ENCODE measurements at places on chromosomes 5 and 9. TPM values are rescaled to one million over a fixed set of nuclear protein-coding genes. Genes with fewer than 3 reads are reported as not detected.

DNA sequence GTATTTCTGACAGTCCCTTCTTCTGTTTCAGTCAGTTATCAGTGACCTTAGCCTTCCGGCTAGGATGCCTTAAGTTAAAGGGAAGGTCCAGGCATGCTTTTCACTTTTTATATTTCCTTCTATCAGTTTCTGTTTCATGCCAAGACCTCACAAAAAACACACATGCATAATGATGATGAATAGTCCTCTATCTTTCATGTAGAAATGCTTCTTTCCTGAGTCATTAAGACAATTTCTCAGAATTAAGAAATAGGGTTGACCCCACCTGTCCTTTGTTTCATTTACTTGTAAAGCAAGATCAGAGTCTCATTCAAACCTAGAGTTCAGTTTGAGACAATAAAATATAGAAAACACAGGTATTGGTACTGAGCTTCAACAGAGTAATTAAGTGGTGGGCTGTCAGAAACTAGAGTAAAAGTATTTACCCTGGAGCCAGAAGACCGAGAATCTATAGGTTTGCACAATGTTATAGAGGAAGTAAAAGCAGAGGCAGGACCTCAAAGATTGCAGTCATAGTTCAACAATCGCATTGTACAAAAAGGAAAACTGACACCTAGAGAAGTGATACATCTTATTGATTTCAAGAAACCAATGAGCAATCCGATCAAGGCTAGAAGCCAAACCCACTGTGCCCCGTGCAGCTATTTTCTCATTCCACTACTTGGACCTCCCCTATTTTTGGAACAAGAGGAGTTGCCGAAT, 118.7 kb upstream of the PUM3 start:
- no peak for DNase-seq

DNA sequence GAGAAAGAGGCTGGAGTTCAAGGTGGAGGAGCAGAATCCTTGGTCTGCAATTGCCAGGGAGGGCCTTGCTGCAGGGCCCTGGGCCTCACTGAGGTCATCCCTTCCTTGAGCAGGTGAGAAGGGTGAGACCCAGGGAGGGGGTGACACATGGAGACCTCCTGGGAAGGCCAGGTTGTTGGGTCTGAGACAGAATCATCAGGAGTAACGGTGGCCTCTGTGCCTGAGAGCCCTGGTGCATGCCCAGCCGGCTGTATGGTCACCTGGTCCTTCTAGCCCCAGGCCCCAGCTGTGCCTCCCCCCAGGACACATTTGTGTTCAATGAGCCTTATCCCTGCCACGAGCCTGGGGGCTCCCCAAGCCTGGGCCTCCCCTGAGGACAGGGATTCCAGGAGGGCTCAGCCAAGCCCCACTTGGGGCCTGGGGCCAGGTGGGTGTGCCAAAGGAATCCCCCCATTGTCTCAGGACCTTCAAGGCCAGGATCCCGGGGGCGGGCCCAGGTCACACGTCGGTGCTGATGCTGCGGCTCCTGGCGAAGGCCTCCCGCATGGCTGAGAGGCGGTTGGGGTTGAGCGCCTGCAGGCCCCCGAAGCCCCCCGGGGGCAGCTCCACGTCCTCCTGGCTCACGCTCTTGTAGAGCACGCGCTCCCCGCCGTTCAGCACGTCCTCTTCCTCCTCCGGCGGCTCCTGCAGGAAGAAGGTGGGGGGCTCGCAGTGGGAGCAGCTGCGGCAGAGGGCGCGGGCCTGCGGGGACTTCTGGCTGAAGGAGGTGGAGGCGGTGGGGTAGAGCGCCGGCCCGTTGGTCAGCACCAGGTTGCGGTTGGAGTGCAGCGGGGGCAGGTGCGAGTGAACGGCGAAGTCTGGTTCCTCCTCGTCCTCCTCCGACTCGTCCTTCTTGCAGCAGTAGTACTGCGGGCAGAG, 30.4 kb downstream of the FAM163B start:
- DNase-seq, result peak; percentile 38

GRCh38 chr9:137462396-137462985, 3.4 kb upstream of the NSMF start:
- no peak for DNase-seq

- no peak for DNase-seq
Observed at GRCh38 chr5:76177978-76178377, 94.8 kb downstream of the SV2C start.

DNA sequence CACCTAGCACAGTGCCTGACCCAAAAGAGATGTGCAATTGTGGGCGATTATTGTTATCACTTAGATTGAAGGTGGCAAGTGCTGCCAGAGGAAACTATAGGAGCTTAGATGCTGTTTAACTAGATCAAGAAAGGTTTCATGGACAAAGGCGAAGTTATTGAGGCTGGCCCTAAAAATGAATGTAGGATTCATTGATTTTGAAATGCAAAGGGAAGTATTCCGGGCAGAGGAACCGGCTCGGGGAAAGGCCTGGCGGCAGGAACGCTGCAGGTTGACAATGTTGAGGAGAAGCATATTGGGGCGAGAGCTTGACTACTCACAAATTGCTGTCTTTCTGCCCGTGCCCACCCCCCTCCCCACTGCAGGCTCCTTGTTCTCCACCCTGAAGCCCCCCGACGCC, 37.4 kb upstream of the TTC1 start:
- peak; percentile 32 for DNase-seq

- peak; percentile 61 for DNase-seq
Observed at GRCh38 chr9:23962101-23962500, 136.1 kb upstream of the ELAVL2 start.

- DNase-seq, result peak; percentile 34
Observed at GRCh38 chr5:149860801-149861322, 83.7 kb downstream of the PDE6A start.

DNA sequence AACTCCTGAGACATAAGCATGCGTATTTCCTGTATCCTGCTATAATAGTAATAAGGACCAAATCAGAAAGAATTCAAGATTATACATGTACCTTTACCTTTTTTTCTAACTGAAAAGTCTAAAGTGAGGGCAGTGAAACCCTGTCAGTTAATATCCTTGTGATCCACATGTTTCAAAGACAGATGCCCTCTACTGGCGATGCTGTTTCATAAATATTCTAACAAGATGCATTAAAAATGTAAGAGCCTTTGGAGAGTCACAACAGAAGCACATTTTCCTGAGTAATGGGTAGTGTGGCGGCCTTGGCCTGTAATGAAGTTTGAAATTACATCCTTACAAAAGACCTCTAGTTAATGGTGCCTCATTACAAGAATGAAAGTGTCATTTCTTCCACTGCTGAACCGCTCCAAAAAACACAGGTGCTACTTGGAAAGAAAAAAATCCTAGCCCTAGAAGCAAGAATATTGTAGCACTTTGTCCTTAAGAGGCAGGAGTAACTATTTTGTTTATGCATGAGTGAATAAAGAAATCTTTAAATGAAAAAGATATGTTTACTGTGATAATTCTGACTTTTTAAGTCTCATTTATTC, 232.6 kb downstream of the EPB41L4A start:
- DNase-seq, result peak; percentile 70

DNA sequence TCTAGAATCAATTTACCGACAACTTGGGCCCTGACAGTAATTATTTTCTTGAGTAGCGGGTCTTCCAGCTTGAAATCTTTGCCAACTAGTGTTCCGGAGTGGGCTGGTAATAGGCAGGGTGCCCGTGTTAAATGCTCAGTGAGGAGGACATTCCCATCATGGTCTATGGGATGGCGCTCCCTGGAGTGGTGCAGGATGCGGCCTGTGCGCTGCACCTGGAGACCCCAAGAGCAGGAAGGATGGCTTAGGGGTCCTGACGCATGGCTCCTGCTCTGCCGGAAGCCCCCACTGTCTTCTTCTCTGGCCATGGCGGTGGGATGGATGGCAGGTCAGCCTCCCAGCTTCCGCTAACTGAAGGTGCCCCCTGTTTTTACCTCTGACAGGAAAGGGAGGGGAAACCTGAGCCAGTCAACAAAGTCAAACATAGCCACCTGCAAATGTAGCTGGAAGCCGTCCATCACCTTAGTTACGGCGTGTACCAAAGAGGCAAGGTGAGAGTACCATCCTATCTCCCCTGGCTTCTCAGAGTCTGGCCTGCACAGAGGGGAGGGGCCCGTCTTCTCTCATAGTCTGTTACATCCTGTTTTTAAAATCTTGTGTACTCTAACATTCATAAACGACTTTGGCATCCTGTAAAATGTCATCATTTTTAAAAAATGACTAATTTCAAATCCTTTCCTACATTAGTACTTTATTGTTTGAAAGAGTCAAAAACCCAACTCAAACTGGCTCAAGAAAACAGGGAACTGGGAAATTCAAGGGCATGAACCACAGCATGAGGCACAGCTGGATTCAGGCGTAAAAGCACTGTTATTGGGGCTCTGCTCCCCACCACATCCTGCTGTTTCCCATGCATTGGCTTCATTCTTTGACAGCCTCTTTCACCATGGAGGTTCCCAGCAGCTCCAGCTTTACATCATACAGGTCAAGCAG, 28.5 kb upstream of the UNC5A start:
- no peak for DNase-seq

DNA sequence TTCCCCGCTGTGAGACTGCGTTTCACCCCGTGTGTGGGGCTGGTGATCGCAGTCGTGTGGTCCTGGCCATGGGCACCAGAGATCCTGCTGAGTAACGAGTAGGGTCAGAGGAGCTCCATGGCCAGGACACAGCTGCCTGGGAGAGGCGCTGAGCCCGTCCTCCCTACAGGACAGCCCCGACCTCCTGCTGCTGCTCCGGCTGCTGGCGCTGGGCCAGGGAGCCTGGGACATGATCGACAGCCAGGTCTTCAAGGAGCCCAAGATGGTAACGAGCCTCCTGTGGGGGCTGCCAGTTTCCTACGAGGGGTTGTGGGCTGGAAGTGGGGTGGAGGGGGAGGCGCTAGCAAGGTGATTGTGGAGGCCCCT, 11.0 kb downstream of the NELFB start:
- DNase-seq, result no peak

- DNase-seq, result no peak
Observed at GRCh38 chr5:62649025-62649424, 70.4 kb downstream of the LRRC70 start.

GRCh38 chr9:33041432-33042188, 16.5 kb downstream of the DNAJA1 start:
- no peak for DNase-seq

DNA sequence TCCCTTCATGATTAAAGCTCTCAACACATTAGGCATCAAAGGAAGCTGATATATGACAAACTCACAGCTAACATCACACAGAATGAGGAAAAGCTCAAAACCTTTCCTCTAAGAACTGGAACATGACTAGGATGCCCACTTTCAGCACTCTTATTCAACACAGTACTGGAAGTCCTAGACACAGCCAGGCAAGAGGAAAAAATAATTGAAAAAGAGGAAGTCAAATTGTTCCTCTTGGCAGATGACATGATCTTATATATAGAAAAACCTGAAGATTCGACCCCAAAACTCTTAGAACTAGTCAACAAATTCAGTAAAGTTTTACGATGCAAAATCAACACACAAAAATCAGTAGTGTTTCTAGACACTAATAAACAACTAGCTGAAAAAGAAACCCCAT, 144.3 kb upstream of the NREP start:
- DNase-seq, result no peak

DNA sequence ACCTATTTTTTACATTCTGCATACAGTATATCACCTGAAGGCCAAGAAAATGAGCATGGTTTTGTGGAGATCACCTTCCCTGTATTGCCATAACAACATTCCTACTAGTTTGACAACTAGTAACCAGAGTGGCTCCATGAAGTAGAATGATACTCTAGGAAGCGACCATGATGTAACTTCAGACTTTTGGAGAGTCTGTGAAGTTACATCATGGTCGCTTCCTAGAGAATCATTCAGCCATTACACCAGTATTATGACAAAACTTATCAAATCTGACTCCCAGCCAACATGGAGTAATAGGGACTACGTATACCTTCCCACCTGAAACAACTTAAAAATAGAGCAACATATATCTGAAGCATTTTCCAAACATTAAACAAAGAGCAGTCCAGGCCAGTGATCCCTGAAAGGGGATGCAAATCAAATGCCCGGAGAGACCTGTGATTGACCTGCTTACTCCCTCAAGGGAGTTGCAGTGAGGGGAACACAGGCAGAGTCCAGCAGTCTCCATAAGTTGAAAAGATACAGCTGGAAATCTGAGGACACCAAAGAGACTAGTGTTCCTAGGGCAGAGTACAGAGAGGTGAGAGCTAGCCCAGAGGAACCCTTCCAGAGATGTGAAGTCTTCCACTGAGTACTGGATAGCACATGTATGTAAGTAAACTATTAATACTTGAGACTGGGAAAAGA, 7.8 kb downstream of the ECM2 start:
- no peak for DNase-seq

DNA sequence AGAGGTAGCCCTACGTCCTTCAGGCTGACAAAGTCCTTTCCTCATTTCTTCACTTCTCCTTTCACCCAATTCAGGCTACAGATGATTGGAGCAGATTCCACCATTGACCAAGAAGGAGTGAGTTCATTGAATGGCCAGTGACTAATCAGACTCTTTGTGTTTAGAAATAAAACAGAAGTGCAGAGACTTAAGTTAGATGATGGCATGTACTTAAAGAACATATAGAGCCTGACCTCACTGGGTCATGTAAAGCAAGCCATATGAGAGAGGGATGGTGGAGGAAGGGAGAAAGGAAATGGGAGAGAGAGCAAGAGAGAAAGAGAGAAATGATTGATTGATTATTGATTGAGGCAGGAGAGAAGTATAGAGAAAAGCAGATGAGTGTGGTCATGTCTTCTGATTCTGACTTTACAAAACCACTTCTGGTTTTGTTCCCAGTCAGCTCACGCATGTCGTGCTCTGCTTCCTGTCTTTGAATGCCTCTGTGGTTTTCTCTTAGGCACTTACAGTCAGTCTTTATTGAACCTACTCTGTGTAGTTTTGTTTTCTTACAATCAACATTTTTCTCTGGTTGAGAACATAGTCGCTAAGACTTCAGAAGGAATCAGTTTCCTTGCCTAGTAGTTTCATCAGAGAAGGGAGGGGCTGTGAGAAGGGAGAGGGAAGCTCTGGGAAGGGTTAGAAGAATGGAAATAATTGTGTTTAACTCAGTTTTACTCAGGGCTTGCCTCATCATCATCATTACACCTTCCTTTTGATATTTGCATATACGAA, 149.2 kb upstream of the KLF9 start:
- no peak for DNase-seq

Gene LHX3
- total RNA-seq, result not detected

Gene C5orf58
- not detected for total RNA-seq

Gene ITGA2
- 7.1 TPM for total RNA-seq

Gene HSPA4
- 340 TPM for total RNA-seq

Gene SHOC1
- total RNA-seq, result not detected

Gene AMBP
- 4.0 TPM for total RNA-seq

Gene STOM
- total RNA-seq, result 61.0 TPM

Gene ACSL6
- 3.6 TPM for total RNA-seq

Gene CLPTM1L
- 110 TPM for total RNA-seq

Gene SHC3
- total RNA-seq, result 2.5 TPM

Gene TUSC1
- 7.3 TPM for total RNA-seq

Gene CCDC180
- 7.1 TPM for total RNA-seq

Gene LCN1
- total RNA-seq, result not detected

Gene TRAPPC13
- 20.1 TPM for total RNA-seq

Measured in GM23338 (cell line).